ENCODE measurements at places on chromosomes 11 and 22.
A peak's percentile ranks its signal among the peaks of the same experiment; 100 is the strongest.

- no peak for DNase-seq
Observed at GRCh38 chr11:19281041-19281440, 40.3 kb upstream of the E2F8 start.

DNA sequence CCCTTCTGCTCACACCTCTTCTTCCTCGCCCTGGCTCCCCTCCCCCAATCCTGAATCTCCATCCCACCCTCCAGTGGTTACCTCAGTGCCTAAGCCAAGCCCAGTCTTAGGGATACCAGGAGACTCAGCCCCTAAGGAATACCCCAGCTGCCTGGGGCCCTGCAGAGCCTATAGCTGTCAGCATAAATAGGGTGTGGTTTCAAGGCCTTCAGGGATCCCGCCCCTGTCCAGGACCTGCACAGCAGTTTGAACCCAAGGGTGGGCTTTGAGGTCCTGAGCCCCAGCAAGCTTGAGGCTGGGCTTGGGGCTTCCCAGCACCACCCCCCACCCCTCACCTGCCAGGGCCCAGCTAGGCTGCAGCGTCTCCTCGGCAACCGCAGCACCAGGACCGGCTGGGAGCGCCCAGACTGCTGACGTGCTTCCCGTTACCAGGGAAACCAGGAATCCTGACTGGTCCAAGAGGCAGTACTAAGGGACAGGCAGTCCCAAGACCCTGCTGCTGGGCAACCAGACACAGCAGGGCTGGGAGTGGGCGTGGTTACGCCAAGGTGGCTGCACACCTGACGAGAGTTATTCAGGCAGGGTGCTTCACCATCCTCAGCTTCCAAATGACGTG is 13.7 kb downstream of the APBB1 start:
- DNase-seq: no peak

- peak; percentile 5 for DNase-seq
Observed at GRCh38 chr22:23526596-23527316, 53.3 kb downstream of the IGLL1 start.

DNA sequence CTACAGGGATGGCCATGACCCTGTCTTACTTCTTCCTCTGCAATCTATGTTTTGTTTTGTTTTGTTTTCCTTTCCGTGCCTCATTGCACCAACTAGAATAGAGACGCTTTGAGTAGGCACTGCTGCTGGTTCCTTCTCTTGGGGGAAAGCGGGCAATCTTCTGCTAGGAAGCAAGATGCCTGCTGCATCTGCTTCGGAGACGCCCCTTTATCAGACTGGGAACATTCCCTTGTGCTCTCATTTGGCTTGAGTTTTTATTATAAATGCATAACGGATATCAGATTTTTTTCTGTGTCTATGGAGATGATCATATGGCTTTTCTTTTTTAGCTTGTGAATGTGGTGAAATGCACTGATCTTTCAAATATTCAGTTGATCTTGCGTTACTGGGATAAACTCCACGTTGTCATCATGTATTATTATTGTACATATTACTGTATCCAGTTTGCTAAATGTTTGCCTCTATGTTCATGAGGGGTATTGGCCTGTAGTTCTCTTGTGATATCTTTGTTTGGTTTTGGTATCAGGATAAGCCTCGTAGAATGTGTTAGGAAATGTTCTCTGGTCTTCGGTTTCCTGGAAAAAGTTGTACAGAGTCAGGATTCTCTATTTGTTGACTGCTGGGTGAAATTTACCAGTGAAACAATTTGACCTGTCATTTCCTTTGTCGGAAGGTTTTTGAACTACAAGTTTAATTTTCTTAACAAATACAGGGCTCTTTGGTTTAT is 23.4 kb upstream of the KRTAP5-6 start:
- DNase-seq: no peak

DNA sequence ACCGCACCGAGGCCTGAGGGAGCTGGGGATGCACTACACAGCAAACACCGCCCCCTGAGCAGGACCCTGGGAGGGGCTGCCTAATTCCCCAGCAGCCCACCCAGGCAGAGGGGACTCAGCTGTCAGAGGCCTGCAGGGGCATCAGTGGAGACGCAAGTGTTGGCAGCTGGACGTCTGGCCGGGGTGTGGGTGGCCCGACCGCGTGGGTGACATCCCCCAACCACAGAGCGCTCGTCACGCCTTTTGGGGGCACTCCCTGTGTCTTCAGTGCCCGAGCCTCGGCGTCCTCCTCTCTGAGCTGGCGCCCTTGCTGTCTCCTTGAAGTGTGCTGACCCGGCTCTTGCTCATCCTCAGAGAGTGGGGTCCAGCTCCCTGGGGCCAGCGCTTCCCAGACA is 150.2 kb downstream of the BRD1 start:
- DNase-seq: no peak

DNA sequence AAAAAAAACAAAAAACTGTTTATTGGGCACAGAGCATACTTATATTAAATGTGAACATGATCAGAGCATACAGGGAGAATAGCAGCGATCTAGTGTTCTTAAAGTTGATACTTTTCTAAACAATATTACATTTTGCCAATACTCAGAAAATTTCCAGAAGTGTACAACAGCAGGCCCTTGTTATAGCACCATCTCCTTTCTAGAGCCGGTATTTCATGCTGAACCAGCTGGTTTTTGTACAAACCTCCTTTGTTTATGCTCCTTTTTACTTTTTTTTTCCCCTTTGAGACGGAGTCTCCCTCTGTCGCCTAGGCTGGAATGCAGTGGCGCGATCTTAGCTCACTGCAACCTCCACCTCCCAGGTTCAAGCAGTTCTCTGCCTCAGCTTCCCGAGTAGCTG is 90.7 kb downstream of the PPP6R3 start:
- DNase-seq: no peak

GRCh38 chr11:67032830-67033551 is 10.1 kb downstream of the SYT12 start:
- no peak for DNase-seq

DNA sequence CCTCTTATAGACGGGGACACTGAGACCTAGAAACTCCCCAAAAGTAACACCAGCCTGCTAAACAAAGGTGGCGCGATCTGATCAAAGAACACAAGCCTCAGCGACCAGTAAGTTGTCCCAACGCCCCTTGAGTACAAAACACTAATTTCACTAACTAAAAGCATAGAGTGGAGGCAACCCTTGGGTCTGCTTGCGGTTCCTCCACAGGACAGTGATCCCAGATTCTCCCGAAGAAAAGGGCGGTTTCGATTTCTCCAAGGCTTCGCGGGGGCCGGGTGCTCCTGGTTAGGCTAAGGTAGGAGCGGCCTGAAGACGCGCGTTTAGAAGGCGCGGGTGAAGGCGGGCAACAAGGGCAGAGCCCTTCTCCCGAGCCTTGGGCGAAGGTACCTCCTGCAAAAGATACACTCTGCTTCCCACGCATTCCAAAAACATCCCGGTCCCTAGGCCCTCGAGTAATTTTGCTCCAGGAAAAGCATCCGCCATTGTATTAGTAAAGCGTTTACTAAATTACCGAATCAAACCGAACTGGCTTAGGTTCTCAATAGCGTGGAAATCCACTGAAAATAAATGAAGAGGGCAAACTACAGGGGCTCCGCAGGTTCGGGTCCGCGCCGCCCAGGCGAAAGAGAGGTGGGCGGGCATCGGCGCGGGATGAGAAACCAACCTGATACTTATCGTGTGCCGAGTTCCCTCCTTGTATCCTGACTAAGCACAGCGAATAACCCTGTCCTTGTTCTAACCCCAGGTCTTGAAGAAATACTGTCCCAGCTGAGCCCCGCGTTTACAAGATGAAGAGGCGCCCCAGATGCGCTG is 2.0 kb downstream of the WT1 start:
- DNase-seq: no peak

DNA sequence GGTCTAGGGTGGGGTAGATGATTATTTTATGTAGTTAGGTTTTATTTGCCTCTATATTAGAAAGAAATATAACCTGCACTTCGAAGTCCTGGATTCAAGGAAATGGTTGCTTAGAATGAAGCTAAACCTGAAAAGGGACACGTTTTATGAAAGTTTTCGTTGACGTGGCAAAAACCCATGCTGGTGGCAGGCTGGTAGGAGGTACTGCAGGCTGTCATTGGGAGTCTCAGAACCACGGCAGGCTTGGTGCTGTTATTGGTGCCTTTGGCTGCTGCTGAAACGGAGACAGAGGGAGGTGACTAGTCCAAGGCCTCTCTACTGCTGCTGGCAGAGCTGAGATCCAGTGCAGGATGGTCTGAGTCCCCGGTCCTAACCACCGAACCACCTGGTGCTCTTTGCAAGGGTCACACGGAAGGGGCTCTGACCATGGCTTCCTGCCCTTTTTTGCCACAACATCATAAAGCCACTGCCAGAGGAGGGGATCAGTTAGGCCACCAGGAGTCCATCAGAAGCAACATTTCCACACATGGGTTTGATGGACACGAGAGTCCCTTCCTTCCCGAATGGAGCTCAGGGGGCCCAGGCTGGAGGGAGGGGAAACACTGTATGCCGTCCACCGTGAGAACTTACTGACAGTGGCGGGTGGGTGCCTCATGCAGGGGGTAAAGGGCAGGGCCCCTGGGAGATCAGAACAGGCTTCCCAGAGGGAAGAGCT is 13.4 kb downstream of the CSF2RB start:
- DNase-seq: no peak

GRCh38 chr11:113373306-113373705 is 14.3 kb upstream of the ANKK1 start:
- DNase-seq: no peak

DNA sequence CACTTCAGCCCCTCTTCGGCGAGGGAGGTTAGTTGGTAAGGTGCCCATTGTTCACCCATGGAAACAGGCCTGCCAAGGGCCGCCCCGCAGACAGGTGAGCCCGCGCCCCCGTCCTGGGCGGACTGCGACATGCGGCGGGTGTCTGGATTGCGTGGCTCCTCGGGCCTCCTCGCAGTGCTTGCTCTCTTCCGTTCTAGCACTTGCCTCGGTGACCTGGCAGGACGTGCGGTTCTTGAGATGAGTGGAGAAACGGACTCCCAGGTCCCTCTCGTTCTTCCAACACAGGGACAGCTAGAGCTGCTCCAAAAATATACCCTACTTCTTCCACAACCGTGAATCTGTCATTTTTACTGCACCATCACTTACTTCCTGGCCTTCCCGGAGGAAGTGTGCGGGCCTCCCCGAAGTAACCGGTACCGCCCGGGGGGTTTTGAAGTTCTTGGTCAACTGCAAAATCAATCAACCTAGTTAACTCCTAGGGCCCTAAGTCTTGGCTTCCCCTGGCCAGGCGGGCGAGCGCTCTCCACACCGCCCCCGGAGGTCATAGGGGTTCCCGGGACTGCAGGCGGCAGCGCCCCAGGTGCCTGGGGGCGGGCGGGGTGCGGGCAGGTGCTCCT is 745 bp upstream of the ZBTB44 start:
- no peak for DNase-seq

GRCh38 chr22:49291781-49292180 is 535.9 kb downstream of the BRD1 start:
- DNase-seq: no peak

DNA sequence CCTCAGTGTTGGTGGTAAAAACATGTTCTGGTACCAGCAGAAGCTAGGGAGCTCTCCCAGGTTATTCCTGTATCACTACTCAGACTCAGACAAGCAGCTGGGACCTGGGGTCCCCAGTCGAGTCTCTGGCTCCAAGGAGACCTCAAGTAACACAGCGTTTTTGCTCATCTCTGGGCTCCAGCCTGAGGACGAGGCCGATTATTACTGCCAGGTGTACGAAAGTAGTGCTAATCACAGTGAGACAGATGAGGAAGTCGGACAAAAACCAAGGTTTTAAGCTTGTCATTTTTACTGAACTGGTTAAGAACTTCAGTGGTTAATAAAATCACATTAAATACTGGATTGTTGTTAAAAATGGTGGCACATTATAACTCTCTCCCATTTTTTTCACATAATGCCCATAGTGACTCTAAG is 42.6 kb upstream of the VPREB1 start:
- no peak for DNase-seq

DNA sequence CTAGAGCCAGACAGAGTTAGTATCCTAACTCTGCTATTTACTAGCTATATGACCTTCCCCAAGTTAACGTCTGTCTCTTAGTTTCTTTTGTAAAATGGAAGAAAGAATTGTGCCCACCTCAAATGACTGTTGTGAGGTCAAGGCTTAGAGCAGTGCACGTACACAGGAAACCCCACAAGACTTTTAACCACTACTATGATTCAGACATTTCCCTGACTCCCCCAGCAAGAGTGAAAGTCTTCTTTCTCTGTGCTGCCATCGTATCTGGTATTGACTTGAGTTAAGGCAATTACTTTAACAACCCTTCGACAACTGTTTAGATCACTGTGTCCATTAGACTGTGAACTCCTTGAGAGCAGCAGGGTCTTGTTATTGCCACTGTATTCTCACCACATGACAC is 2.6 kb upstream of the OR52W1 start:
- no peak for DNase-seq

DNA sequence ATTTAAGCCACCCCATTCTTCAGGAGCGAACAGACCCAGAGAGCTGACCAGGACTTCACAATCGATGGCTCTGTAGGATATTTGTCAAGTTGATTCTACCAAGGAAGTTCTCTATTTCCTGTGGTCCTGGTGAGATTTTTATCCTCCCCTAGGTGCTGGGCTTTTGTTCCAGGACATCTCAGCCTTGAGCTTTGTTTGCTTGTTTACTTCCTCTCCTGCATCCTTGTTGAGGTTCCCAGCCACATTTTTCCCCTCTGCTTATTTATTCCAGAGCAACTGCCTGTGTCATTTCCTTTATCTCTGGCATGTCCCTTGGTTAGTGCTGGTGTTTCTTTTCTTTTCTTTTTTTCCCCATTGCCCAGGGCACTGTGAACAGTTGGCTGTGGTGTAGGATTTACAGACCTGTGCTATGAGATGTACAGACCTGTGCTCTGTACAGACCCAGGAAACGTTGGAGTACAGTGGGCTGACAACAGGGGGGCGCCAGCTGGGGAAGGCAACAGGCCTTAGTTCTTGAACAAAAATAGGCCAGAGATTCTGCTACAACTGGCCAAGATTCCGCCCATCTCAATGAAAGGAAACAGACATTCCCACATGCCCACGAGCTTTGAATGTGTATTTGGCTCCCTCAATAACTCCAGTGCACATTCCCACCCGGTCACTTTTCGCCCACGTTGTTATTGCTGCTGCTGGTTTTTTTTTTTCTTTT is 235.9 kb upstream of the DDI1 start:
- no peak for DNase-seq

GRCh38 chr11:5204787-5205186 is 4.3 kb upstream of the OR51V1 start:
- no peak for DNase-seq

- DNase-seq: no peak
Observed at GRCh38 chr11:134728186-134728585, 316.1 kb upstream of the B3GAT1 start.

DNA sequence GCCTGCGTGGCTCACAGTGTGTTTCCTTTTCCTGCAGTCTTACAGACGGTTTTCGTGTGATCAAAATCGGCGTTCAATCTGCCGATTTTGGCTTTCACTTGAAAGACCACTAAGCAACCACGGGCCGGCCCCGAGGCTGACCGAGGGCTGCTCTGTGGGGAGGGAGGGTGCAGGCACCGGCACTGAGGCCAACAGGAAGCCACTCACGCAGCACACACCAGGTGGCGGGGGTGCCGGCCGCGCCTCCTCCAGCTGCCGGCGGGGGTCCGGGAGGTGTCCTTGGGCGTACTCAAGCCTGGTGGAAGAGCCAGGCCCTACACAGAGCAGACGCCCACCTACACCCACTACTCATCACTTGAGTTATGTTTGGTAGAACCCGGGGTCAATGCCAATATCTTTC is 14.3 kb downstream of the TOLLIP start:
- no peak for DNase-seq
